ENCODE measurements at places on chromosomes 16 and 17. TPM values are rescaled to one million over a fixed set of nuclear protein-coding genes. Genes with fewer than 3 reads are reported as not detected.

SMIM36 gene
- total RNA-seq, result not detected

GRB7 gene
- total RNA-seq, result 23.1 TPM

DNA sequence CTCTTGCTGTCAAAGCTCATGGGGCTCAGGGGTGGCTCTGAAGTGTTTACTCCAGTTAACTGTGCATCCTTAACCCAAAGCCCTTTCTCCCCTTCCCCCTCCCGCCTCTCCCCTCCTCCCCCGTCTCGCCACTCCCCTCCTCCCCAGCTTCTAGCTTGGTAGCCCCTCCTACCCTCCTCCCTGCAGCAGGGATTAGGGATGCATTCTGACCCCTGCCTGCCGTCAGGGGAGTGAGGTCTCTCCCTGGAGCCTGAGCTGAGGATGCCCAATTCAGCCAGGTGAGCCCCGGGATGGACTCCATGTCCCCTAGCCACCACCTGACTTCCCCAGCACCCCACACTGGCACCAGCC lies 1.6 kb downstream of the HS3ST6 start:
- H3K27ac ChIP-seq, result no peak overlapping the region
- H3K36me3 ChIP-seq, result no peaks in the 10 kb centered on the region
- peaks cover 27% of the 10 kb centered on the region for H3K4me1 ChIP-seq
- DNase-seq, result peak; percentile 57

GRCh38 chr16:16879567-16880251 lies 500.8 kb downstream of the NPIPA7 start:
- H3K4me3 ChIP-seq, result no peak overlapping the region
- no peaks in the 10 kb centered on the region for H3K36me3 ChIP-seq
- no peak overlapping the region for H3K27ac ChIP-seq
- no peaks in the 10 kb centered on the region for H3K27me3 ChIP-seq

GRCh38 chr16:24748242-24748641 lies 18.8 kb downstream of the TNRC6A start:
- H3K4me3 ChIP-seq, result no peak overlapping the region
- H3K27ac ChIP-seq, result 0 out of 2 replicates have a peak overlapping the region, but pooled peaks have one; percentile 15
- peaks cover 82% of the 10 kb centered on the region for H3K4me1 ChIP-seq
- DNase-seq, result no peak

- DNase-seq, result no peak
- H3K27me3 ChIP-seq, result no peaks in the 10 kb centered on the region
- H3K27ac ChIP-seq, result no peak overlapping the region
- H3K4me1 ChIP-seq, result no peaks in the 10 kb centered on the region
Measured at GRCh38 chr16:89018282-89019158, 41.5 kb upstream of the CBFA2T3 start.

- DNase-seq, result no peak
- peaks cover 8% of the 10 kb centered on the region for H3K4me1 ChIP-seq
- no peak overlapping the region for H3K4me3 ChIP-seq
- no peak overlapping the region for H3K27ac ChIP-seq
Measured at GRCh38 chr16:17213974-17214373, 256.8 kb downstream of the XYLT1 start.

MYH2 gene
- total RNA-seq, result 27.7 TPM

HNF1B gene
- total RNA-seq, result 0.04 TPM

DNA sequence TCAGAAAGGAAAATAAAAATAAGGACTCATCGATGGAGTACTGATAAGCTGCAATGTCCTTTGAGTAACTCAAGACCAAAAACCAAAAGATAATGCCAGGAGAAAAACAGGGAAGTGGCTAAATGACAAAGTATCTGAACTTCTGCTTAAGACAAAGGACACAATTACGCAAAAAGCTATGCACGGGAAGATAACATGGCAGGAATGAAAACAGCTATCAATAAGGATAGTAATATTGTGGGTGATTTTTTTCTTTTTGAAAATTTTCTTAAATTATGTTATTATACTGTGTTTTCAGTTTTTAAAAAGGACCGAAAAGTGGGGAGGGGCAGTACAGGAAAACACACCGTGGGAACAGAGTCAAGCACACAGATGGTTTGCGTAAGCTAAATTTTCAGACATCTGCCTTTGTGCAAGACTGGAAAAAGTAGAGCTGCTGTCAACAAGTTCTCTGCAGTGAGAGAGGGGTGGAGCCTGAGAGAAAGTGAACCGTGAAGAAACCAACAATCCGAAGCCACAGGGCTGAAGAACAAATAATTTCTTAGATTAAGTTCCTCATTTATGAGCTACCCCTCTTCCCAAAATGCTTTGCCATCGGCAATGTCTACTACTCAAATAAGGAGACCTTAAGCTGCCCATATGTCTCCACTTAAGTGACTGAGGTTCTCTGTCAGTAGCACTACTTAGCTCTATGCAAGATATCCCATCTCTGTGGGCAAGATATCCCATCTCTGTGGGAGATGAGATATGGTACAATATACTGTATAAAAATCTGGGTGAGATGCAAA lies 99.9 kb upstream of the CORO6 start:
- H3K27me3 ChIP-seq, result no peaks in the 10 kb centered on the region
- no peak for DNase-seq
- no peaks in the 10 kb centered on the region for H3K36me3 ChIP-seq
- no peak overlapping the region for H3K27ac ChIP-seq

- 0 out of 2 replicates have a peak, but pooled peaks cover 3% of the 10 kb centered on the region for H3K4me1 ChIP-seq
- no peaks in the 10 kb centered on the region for H3K36me3 ChIP-seq
- no peak overlapping the region for H3K4me3 ChIP-seq
- H3K27ac ChIP-seq, result no peak overlapping the region
Measured at GRCh38 chr17:64784353-64785010, 122.4 kb upstream of the SMURF2 start.

Data from GM23338 (cell line).